ENCODE measurements at places on chromosomes 3 and 15. TPM values are rescaled to one million over a fixed set of nuclear protein-coding genes. Genes with fewer than 3 reads are reported as not detected.

The OXTR gene
- total RNA-seq = not detected

The TF gene
- total RNA-seq = 1.7 TPM

The FEZF2 gene
- not detected for total RNA-seq

The HYKK gene
- total RNA-seq = 28.5 TPM

The HTR3E gene
- not detected for total RNA-seq

The TPRG1 gene
- 8.3 TPM for total RNA-seq

The MORC1 gene
- total RNA-seq = not detected

The DISP2 gene
- total RNA-seq = 0.14 TPM

The HRG gene
- not detected for total RNA-seq

The PDZRN3 gene
- total RNA-seq = 92.6 TPM

The NR1I2 gene
- total RNA-seq = not detected

The CKMT1B gene
- total RNA-seq = not detected

DNA sequence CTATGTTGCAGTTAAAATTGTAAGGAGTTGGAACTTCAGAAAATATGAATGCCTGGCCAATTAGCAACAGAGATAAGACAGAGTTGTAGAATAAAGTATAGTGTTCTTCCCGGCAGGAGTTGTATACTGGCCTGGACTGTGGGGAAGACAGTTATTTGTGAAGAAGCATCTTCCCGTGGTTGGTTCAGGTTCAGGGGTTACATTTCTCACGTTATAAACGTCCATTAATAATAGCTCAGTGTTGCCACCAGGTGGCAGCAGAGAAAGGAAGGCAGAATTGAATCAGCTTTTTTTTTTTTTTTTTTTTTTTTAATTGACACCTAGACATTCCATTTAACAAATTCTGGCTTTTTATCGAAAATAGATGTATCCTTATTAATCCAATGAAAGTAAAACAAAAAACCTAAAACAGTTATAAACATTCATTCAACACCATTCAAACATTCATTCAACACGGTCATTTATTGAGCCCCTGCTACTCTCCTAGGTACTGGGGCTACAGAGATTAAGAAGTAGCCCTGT lies 66.4 kb upstream of the NR2E3 start:
- peak; percentile 75 for DNase-seq

DNA sequence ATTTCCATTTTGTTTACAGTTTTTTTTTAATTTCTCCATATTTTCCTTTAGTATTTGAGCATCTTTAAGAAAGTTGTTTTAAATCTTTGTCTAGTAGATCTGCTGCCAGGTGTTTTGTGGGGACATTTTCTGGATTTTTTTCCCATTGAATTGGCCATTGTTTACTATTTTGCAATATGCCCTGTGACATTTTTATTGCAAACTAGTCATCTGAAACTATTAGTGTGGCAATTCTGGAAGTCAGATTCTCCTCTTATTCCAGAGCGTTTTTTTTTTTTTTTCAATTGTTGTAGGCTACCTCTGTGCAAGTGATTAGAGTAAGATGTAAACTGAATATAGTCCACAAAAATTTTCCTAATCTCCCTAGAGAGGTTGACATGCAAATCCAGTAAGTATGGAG lies 334.2 kb downstream of the PYDC2 start:
- DNase-seq = no peak

DNA sequence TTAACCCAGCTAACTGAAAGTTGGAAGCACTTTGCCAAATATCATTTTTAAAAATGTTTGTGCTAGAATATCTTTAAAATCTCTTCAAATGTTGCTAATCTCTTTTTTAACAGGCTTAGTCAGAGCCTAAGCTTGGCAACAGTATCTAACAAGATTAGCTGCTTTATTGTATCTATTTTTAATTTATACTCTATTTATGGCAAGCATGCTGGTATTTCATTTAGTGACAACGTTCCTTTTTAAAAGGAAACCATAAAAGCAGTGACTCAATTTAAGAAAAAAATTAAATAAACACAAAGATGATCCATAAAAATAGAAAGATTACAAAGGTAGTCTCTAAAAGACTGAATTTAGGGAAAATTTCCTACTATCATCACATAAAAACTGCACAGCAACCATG lies 40.5 kb downstream of the SLC12A6 start:
- no peak for DNase-seq

- DNase-seq = no peak
Measured at GRCh38 chr15:33766389-33766788, 201.9 kb upstream of the CHRM5 start.

GRCh38 chr15:87916208-87916607 lies 340.3 kb downstream of the NTRK3 start:
- DNase-seq = no peak

DNA sequence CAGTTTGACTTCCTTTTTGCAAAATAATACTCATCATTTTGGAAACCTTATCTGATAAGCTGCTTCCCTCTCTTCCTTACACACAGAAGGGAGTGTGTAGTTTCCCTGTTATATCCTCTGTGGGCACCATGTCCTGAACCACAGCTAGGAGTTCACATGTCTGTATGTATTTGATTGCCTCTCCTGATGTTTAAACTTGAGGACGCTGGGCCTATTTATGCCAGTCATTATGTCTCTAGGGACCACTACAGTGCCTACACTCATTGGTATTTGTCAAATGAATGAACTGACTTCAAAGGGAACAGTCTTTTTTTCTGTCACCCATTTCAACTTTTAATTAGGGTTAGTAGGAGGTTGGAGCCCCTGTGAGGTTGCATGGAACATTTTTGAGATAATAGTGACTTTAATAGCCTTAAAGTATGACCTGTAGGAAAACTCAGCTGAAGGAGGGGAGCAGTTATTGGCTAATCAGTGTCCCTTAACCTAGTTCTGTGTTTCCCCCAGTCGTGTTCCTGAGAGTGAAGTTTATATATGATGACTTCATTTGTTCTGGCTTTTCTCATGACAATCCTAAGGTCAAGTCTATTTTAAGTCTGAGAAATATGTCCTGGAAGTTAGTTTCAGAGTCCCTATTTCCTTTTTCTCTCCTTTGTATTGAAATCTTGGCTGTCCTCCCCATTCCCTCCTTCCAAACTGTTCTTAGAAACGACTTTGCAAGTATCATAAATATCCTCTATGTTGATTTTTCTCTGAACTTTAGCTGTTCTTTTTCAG lies 28.9 kb downstream of the PDE8A start:
- no peak for DNase-seq

DNA sequence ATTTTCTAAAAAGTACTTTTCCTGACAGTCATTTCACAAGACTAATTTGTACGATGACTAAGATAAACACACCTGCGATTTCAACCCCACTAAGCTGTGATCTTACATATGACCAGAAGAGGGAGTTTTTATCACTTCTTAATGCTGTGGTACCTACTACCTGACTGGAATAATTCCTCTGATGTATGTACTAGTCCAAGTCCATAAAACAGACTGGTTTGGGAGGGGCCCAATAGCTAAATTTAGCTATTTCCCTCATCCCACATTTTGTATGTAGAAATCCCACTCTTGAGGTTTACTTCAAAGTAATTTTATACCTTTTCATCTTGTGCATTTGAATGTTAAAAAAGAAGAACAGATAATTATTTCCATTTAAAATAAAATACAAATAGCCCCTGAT lies 49.7 kb upstream of the SCAANT1 start:
- no peak for DNase-seq

DNA sequence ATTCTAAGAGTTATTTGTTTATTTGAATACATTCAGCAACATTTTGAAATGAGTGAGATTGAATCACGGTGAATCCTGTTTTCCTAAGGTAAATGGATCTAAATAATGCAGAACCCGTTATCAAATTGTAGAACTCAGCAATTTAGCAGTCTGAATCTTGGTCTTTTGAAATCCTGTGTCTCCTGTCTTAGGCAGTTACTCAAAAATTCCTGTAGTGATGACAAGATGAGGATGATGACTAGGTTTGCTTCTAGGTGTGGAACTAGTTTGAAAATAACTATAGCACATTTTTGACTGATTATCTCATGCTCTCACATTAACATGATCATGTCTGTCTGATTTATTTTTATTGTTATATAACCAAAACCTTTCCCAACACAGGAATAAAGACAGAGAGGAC lies 115.0 kb downstream of the RAP2B start:
- no peak for DNase-seq

GRCh38 chr3:112167758-112168157 lies 34.7 kb upstream of the GCSAM start:
- no peak for DNase-seq

- peak; percentile 31 for DNase-seq
Measured at GRCh38 chr15:85741021-85741421, 53.7 kb downstream of the KLHL25 start.

- DNase-seq = no peak
Measured at GRCh38 chr3:109804697-109805096, 467.4 kb upstream of the DPPA4 start.

DNA sequence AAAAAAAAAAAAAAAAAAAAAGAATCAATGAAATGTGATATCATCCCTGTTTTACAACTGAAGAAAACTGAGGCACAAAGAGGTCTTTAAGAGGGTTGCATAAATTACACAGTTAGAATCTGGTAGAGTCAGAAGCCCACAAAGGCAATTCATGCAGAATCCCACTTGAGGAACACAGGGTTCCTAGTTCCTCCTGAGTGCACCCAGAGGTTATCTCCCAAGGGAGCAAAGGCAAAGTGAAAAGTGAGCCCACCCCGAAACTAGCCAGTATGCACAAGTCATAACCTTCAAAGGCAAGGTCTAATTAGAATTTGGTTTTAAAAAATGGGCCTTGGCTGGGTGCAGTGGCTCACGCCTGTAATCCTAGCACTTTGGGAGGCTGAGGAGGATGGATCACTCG lies 37.8 kb downstream of the AP3S2 start:
- DNase-seq = no peak

- DNase-seq = no peak
Measured at GRCh38 chr3:186514296-186515002, 29.7 kb downstream of the CRYGS start.

DNA sequence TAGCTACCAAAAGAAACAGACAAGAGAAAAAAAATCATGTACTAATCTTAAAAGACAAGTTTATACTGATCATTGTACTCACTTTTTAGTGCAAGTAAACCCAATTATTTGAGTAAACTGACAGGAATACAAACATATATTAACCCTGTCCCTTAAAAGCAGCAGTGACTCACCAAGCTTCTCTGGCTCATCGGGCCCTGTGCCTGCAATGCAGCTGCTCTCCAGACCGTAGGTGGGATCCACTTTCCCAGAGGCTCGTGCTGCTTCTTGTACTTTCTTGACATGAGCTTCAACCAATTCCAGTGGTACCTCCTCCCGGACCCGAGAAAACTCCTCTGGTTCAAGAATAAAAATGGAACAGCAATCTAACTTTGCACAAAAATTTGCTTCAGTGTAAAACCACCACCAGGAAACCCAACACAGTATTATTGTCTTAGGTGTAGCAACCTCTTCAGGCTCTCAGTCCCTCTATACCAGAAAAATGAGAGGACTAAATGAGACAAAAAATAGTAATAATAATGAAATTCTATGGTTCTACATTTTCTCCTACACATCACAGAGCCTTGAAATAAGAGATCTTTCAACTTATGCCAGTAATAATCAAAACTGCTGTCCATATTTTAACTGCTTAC lies 82.6 kb upstream of the CSPG5 start:
- peak; percentile 20 for DNase-seq

DNA sequence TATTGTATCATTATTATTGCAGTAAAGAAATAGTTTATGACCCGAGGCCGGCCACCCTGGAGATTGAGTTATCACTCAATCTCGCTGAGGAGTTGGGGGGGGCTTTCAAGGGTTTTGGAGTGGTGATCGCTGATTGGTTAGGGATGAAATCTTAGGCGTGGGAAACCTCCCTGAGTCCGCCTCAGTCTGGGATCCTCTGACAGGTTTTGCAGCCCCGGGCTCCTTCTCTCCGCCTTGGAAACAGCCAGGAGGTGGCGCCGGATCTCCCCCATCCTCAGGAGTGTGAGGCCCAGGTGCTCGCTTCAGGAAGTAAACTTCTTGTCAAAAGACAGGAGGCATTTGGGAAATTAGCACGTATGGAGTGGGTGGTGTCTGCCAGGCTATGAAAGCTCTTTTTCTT lies 41.1 kb upstream of the SEC61A1 start:
- DNase-seq = no peak

Measured in uterus (tissue), 4 donors.